ENCODE measurements at places on chromosomes 4 and X.

- DNase-seq, result no peak
Observed at GRCh38 chr4:141560056-141560455, 76.3 kb upstream of the IL15 start.

GRCh38 chr4:6250235-6250983 is 19.2 kb upstream of the WFS1 start:
- no peak for DNase-seq

DNA sequence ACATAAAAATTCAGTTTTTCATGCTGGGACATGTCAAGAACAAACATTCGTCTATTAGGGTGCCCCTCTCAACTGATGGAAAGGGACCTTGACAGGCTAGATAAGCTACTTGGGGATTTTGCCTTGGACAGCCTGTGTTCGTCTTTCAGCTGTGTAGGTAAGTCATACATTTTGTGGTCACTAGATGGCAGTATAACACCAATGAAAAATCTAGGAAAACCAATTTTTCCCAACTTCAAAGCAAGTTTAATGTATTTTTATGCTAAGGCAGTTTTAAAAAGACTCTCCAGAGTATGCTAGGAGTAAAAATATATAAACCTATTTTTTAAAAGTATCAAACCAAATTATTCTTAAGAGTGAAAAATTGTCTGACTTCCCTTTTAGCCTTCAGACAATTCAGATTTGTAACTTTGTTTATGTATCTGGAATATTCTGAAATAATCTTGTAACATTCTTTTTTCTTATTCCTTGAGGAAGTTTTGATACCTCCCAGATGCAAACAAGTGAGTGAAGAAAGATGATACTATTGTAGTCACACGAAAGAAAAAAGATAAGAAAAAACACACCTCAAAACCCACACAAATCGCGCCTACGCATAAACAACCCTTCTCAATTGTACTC is 158.3 kb downstream of the CPE start:
- no peak for DNase-seq

DNA sequence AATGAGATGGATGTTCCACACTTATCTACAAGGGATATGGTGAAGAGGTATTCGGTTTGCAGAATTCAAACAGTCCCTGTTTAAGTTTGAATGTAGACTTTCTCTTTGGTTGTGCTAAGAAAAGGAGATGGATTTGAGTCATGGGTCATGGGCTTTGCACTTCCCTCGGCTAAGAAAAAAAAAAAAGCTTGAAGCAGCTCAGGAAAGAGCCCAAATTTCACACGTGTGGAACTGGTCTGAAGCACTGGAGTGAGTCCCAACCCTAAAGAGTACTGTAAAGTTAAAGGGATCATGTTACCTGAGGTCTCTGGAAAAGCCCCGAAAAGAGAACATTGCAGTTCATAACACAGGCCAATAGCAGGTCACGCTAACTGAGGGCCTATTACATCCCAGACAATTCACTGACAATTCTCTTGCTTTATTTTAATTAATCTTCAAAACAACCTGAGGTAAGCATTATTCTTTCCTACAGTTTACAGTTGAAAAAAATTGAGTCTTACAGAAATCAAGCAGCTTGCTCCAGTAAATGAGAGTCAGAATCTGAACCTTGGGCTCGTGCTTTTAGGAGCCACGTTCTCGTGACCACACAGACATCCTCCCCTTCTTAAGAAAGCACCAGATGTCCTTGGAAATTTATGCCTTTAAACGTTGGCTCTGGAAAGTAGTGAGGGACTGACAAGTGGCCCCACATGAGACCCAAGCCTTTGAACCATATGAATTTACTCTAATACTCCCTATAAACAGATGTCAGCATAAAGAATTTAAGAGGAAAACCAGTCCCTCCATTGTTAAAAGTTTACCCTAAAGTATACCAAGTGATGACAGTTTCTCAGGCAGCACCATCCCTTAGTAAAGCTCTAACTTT is 89.3 kb downstream of the MAD2L1 start:
- DNase-seq, result no peak

DNA sequence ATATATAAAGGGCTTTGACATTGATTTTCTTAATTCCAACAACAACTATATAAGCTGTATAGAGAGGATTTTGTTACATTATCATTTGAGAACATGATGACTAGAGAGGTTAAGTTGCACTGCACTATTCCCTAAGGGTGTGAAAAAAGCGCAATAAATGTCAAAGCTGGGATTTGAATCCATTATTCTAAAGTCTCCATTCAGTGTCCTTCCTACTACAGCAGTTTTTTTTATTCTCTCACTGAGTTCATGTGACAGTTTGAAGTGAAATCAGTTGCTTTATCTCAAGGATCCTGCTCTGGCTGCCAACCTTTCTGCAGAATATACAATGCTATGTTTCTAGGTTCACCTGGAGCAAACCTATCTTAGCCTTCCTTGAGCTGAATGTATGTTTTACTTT is 177.5 kb downstream of the ANKRD50 start:
- no peak for DNase-seq

DNA sequence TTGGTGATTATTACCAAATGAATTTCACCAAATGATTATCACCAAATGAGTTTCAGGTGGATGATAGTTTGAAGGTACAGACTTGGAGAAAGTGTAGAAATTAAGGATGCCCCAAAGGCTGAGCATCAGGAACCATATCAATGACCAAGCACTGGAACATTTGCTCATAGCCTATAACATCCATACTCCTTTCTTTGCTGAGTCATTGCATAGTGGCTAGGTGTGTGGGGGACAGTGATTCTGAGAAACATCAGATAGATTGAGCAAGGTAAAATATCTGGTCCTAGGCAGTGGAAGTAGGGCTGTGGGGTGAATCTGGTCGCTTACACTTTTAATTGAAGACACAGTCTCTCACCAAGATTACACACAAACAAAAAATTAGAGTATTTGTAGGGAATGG is 1362.5 kb upstream of the PABPC4L start:
- no peak for DNase-seq

DNA sequence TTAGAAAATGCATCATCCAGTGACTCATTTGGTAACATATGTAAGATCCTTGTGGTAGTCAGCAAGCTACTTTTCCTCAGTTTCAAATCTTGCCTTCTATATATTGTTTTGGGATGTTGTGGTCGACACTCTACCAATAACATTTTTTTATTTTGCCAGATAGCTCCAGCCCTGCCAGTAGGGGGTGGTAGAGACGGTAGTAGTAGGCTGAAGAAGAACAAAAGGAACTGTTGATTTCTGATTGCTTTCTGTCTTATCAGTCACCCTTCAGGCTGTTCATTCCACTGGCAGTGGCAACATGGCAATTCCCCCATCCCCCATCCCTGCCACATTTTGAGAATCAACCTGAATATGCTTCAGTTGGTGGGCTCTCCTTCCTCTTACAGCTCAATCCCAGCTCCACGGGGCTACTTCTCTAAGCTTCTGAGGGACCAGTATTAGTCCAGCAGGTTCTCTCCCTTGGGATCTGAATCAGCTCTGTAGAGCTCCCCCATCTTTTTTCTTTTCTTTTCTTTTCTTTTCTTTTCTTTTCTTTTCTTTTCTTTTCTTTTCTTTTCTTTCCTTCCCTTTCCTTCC is 171.5 kb upstream of the VEGFC start:
- DNase-seq, result no peak

DNA sequence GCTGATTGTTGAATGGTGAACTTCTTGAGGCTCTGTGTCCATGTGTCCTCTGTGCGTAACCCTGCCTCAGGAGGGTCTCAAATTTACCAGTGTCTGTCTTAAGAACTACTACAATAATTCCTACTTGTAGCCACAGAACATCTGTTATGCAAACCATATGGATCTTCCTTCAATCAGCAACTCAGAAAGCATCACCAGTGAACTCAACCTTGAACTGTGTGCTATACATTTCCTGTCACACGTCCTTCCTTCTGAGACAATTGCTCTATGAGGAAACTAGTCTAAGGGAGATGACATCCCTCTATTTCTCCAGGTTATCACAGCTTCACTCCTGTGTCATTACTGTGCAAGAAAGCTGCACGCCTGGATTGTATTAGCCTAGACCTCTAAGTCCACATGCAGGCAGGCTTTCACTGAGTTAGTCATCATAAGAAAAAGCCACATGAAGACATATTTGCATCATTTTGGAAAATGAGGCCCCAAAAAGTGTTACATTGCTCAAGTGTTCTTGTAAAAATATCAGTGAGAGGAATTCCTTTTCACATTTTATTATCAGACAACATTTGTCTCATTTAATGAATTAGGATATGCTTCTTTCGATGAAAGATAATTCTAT is 157.8 kb downstream of the AFF2 start:
- DNase-seq, result no peak

GRCh38 chrX:5051831-5052491 is 1176.7 kb downstream of the NLGN4X start:
- DNase-seq, result no peak

GRCh38 chr4:169309326-169309967 is 38.7 kb upstream of the SH3RF1 start:
- DNase-seq, result no peak

- no peak for DNase-seq
Observed at GRCh38 chrX:53018627-53019026, 30.0 kb upstream of the GPR173 start.

DNA sequence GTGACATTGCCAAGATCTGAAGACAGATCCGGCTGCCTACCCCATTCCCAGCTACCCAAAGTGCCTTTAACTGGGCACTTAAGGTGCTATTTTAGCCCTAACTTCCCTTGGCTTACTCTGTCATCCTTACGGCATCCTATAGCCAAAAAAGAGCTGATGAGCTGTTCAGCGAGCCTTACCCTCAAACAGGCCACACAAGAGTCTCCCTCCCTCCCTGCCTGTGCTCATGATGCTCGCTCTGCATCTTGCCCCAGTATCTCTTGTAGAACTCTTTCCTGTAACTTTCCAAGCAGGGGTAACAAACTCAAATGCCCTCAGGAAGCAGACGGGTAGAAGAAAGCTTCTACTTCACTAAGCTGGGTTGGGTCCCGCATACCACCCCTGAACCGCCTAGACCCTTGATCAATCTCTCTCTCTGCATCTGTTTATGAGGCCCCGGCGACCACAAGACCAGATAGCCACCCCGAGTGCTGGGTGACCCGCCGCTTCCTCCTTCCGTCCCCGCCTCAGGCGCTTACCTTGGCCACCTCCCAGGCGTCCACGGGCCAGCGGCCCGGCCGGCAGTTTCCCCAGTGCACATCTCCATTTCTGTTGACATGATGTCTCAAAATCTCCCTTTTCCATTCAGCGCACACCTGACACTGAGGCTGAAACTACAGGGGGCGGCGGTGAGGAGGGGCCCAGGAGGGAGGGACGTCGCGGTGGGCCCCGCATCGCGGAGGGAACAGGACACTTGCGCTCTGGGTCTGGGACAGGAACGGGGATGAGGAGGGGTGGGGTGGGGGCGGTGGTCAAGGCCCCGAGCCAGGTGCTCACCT is 663 bp downstream of the CXorf38 start:
- peak; percentile 25 for DNase-seq

DNA sequence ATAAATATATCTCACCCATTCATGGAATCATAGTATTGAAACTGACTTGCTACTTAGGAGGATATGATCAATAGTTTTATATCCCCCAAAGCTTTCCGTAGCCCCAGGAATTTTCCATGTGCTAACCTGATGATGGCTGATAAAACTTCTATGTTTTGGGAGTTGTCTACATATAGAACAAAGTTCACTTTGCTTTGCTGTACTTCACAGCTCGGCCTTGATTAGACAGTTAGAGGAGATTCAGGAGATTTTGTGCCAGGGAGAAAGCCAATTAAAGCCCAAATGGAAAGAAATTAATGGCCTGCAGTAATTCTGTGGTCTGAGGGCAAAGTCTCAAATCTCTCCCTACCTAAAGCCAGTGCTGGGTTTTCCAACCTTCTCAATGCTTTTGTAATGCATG is 114.9 kb upstream of the SLC34A2 start:
- DNase-seq, result no peak

GRCh38 chr4:126761947-126762662 is 870.7 kb upstream of the INTU start:
- DNase-seq, result no peak

GRCh38 chr4:175480404-175480803 is 331.7 kb downstream of the GPM6A start:
- no peak for DNase-seq

DNA sequence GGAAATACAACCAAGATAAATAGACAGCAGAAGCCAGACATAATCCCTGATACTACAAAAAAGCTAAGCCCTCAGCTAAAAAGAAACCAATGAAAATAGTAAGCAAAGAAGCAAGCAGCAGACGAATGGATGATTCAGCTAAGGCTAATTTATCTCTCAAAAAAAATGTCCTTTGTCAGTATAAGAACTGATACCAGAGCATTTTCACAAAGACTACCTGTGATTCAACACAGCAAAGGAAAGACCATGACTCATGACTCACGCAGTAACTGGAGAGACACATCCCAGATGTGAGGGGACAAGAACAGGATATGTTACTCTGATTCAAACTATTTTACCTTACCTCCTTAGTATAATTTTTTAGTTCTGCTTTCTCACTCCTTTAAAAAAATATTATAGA is 22.7 kb upstream of the TMPRSS11F start:
- no peak for DNase-seq

GRCh38 chrX:100098660-100099375 is 311.3 kb downstream of the PCDH19 start:
- no peak for DNase-seq

DNA sequence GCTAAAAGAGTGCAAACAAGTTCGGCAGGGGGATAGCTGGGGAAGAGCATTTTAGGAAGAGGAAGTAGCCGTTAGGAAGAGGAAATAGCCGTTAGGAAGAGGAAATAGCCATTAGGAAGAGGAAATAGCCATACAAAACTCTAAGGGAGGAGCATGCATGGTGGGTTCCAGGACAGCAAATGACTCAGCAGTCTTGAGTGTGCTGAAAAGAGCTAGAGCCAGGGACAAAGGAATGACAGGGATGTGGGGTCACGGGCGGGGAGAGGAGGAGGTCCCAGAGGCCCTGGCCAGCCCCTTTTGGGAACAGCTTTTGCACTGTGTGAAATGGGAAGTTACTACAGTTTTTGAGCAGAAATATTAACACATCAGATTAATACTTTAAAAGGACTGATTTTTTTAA is 882.6 kb downstream of the TRIML1 start:
- no peak for DNase-seq

DNA sequence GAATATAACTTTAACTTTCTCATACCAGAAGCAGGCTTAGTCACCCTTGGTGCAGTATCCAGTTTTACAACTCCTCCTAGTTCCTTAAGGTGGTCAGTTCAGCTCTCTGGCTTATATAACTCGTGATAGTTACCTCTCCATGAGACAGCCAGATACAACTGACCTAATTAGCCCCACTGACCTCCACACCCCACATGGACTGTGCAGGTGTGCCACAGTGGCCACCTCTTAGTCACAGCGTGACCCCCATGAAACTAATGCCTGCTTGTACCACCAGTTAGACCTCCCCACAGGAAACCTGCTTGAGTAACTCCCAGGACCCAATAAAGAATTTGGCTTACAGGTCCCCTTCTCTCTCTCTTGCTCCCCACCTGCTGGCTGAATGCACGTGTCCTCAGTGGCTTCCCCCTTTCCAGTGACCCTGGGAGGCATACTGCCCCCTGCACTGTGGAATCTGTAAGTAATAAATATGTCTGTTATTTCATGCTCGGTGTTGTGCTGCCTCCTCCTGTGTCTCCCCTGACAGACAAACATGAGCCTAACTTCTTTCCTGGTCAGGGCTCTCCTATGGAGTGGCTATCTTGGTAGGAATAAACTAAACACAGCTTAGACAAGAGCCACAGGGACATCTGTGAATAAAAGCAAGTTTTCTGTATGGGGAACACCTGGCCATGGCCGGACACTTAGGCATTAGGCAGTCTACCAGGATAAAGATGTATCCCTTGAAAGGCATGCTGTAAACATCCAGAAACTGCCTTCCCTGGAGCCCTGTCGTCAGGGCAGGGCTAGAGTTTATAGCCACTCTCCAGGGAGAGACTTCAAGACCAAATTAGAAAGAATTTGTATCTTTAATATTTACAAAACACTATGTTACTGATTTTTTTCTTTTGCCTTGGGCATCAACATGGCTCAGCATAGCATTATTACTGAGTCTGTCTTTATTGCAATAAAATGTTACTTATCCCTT is 209.7 kb upstream of the BOD1L1 start:
- DNase-seq, result no peak

Data from activated CD4-positive, alpha-beta T cell treated with anti-CD3 and anti-CD28 coated beads for 48 hours (primary cell).